ENCODE measurements at places on chromosomes 16 and 17. TPM values are rescaled to one million over a fixed set of nuclear protein-coding genes. Genes with fewer than 3 reads are reported as not detected.

Gene C16orf54
- total RNA-seq: not detected

DNA sequence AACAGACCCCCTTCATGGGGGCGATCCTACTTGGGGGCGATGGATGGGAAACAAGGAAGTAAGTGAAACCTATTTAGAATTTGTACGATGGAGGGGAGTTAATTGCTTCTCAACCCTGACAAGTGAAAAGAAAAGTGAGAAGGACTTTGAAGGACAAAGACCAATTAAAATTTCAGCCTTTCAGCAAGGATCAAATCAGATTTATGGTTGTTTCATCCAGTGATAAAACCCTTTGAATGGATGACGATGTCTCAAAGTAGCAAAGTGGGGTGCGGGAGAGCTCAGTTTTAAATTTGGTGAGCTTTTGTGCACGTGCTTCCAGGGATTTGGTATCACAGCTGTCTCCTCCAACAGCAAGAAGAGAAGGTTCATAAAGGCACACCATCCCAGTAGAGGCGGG lies 51.7 kb downstream of the CMIP start:
- no peaks in the 10 kb centered on the region for H3K36me3 ChIP-seq
- no peak overlapping the region for H3K27ac ChIP-seq
- H3K27me3 ChIP-seq: no peaks in the 10 kb centered on the region
- H3K4me1 ChIP-seq: peaks cover 36% of the 10 kb centered on the region
- no peak overlapping the region for H3K4me3 ChIP-seq
- no peak for DNase-seq

DNA sequence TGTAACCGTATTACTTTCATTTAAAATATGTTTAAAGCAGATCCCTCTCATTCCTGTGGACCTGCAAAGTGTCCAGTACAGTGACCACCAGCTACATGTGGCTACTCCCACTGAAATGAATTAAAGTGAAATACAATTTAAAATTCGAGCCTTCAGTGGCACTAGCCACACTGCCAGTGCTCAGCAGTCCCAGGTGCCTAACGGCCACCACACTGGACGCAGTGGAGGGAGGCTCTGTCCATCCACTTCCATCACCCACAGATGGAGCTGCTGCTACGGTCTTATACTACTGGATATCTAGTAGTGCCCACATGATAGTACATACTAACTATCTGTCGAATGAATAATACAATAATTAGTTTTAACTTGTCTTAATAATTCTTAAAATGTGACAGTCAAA lies 2.3 kb upstream of the CBX2 start:
- H3K36me3 ChIP-seq: no peaks in the 10 kb centered on the region
- no peak for DNase-seq
- H3K27ac ChIP-seq: no peak overlapping the region
- H3K27me3 ChIP-seq: peaks cover 39% of the 10 kb centered on the region

DNA sequence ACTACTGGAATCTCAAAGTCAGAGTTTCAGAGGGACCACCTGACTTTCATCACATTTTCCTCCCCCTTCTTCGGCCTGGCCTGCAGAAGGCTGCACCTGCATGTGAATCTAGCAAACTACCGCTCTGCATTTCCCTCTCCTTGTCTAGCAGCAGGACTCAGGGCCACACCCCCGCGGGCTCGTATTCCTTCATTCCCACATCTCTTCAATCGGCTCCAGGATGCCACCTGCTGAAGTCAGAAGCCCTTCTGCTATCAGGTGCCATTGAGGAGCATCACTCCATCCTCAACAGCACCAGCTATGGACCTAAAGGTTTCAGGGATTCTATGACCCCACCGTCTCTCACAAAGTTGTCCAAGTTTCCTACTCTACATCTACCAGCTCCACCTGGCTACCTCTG lies 169.5 kb downstream of the VPS53 start:
- H3K27me3 ChIP-seq: no peaks in the 10 kb centered on the region
- DNase-seq: no peak
- H3K27ac ChIP-seq: no peak overlapping the region
- H3K36me3 ChIP-seq: no peaks in the 10 kb centered on the region
- H3K4me1 ChIP-seq: peaks cover 17% of the 10 kb centered on the region

Gene TNS4
- total RNA-seq: not detected

Gene TPSAB1
- total RNA-seq: not detected

Gene CCL11
- total RNA-seq: not detected
